ENCODE measurements at places on chromosomes 12 and 14.

GRCh38 chr14:21373980-21374379 is 9.8 kb downstream of the SUPT16H start:
- DNase-seq = no peak

GRCh38 chr14:22979748-22980392 is 2.5 kb downstream of the AJUBA start:
- no peak for DNase-seq

DNA sequence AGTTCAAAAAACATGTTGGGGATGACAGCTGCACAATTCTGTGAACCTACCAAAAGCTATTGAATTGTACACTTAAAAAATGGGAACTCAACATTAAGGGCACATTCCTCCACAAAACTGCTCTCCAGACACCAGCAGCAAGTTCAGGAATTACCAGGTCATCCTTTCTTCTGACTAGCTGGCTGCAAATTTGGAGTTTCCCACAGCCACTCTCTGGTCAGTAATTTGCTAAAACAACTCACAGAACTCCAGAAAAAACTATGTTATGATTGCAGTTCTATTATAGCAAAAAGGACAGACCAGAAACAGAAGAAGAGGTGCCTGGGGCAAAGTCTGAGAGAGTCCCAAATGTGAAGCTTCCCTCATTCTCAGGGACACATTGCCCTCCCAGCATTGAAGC is 20.1 kb upstream of the PLEKHD1 start:
- no peak for DNase-seq

DNA sequence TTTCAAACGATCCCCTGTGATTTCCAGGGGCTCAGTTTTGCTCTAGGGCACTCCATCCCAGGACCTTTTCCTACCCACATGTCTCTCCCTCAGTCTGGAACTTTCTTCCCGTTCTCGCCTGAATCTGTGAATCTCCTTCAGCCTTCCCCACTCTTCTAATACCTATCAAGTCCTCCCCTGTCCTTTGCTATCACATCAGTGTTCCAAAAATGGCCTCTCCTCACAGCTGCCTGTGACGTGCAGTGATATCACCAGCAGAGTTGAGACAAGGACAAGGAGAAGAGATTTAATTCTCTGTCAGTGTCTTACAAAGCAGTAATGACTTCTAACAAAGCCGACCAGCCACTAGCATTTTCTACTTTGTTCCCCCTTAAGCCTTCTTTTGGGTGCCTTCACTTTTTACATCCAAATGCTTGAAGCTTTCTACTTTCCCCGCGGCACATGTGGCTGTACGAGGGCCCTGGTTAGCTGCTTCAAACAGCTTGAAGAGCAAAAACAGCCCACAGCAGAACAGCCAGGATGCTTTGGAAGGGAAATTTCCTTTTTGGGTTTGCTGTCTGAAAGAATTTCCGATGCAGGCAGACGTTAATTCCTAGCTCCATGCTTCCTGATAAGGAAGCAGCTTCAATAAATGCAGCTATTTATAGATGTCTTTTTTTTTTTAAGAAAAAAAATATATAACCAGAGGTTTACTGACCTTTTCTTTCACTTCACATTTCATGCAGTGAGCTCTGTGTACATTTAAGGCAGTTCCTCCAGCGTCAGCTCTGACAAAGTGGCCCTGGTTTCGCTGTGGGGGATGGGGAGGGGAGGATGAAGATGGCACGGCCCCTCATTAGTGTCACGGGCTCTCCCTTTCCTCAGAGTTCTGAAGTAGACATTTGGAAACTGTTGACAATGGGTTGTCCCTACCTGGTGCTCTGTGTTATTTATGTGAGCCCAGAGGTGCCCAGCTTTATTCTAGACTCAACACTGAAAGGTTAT is 109.3 kb downstream of the ETV6 start:
- DNase-seq = no peak

DNA sequence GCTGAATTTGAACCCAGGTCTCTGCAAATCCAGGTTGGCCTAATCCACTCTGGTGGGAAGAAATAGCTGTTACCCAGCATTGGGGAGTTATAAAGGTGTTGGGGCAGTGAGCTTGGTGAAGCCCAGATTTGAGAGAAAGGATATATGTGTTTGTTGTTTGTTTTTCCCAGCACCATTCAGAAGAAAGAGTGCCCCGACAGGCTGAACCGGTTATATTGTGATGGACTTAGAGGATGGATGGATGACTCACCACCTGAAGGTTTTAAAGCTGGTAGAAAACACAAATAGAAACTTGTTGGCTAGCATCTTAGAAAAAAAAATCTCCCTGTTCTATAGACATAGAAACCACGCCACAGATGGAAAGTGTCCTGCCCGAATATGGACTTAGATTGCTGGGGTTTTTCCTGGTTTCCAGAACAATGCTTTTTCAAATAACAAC is 404.6 kb downstream of the MED13L start:
- no peak for DNase-seq

Measured in HS-27A (cell line).